ENCODE measurements at places on chromosomes 1 and 21.

GRCh38 chr21:17679002-17679600 lies 66.4 kb upstream of the BTG3 start:
- DNase-seq = peak; percentile 22

DNA sequence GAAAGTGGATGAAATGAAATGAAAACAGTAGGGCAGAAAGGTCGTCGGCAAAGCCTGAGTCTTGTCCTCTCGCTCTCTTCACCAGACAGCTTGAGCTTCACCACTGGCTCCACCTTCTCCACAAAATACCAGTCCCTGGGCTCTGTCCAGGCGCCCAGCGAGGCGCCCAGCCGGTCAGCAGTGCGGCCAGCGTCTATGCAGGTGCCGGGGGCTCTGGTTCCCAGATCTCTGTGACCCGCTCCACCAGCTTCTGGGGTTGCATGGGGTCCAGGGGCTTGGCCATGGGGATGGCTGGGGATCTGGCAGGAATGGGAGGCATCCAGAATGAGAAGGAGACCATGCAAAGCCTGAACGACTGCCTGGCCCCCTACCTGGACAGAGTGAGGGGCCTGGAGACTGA lies 600.5 kb upstream of the ZP4 start:
- no peak for DNase-seq

DNA sequence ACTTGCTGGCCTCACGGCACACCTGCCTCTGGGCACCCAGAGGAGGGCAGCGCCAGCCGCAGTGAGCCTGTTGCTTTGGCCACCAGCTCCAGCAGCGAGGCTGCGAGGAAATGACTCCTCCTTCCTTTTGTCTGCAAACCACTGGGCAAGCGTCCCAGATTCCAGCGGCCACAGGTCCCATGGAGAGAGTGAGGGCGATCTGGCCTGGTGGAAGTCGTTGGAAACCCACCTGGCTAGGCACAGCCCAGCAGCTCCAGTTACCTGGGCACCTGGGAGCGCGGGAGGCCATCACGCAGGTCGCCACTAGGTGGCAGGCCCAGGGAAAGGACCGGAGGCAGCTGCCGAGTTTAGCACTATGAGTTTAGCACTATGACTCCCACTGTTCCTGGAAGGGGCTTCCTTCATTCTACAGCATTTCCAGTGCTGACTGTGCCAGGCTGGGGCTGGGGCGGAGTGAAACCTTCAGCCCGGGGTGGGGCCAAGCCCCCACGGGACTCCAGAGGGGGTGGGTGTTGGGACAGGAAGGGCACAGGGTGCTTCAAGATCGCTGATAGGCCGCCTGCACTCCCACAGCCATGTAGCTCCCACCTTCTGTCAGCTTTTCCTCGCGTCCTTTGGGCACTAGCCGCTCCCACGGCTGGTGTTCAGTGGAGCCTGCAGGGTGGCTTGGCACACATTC lies 1.1 kb upstream of the ESPN start:
- DNase-seq = peak; percentile 58

- DNase-seq = no peak
Observed at GRCh38 chr1:220432408-220432807, 95.5 kb upstream of the MARK1 start.

DNA sequence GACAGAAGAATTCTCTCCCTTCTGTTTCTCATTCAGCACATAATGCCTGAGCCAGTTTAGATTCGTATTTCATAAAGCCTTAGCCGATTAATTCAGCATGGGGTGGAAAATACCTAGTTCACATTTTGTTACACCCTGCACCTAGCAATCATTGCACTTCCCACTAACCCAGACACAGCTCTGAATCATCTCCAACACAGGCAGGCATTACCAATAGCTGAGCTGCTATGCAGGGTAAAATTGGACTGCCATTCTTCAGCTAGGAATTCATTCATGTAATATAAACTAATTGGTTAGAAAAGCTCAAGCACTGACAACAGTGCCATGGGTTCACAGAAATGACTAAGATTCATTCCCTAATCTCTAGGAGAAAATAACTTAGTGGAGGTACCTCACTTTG lies 26.9 kb upstream of the NKAIN1 start:
- DNase-seq = no peak

DNA sequence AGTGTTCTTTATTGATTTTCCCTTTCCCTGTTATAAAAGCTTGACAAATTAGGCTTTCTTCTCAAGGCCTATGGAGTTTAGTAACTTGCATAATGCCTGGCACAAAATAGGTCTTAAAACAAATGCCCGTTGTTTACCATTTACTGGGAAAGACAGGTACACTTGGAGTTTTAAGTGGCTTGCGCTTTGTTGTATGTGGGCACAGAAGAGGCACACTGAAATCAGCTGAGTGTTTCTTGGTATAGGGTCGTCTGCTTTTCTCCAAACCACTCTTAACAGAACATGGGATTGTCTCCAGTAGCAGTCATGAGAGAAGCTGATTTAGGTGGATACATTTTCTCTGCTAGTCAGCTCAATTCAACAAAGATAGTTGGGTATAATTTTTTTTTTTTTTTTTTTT lies 132.5 kb downstream of the SYT14 start:
- DNase-seq = no peak

- no peak for DNase-seq
Observed at GRCh38 chr1:202249846-202250245, 56.2 kb downstream of the LGR6 start.

DNA sequence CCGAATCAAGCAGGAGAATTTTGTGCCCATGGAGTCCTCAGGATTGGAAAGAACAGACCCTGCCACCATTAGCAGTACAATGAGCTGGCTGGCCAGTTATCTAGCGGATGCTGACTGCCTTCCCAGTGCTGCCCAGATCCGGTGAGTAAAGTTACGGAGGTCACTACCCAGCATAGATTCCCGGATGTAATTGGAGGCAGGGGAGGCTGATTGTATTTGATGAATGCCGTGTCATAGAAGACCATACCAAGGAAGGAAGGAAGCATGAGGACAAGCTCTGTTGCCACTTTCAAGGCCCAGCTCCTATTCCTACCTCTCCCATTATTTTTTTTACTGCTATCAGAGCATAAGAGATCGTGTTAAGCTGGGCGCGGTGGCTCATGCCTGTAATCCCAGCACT lies 26.2 kb upstream of the VAMP3 start:
- DNase-seq = no peak

GRCh38 chr1:42844592-42845140 lies 1.7 kb upstream of the ZNF691 start:
- no peak for DNase-seq

GRCh38 chr1:88399690-88400089 lies 284.4 kb upstream of the PKN2 start:
- DNase-seq = peak; percentile 27

DNA sequence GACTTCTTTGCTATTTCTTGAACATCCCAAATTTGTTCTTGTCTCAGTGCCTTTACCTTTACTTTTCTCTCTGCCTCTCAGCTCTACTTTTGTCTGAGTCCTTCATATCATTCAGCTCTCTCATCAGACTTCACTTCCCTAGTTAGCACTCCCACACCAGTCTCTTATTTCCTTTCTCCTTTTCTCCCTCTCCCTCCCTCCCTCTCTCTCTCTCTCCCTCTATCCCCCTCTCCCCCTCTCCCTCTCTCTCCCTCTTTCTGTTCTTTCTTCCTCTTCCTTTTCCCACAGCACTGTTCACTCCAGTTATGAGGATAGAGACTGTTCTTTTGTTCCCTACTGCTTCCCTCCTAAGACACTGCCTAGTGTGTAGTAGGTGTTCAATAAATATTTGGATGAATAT lies 154.9 kb downstream of the MAST2 start:
- no peak for DNase-seq

- DNase-seq = no peak
Observed at GRCh38 chr1:2314273-2314802, 77.0 kb downstream of the MORN1 start.

- DNase-seq = no peak
Observed at GRCh38 chr1:20198918-20199317, 12.6 kb upstream of the PLA2G2C start.

DNA sequence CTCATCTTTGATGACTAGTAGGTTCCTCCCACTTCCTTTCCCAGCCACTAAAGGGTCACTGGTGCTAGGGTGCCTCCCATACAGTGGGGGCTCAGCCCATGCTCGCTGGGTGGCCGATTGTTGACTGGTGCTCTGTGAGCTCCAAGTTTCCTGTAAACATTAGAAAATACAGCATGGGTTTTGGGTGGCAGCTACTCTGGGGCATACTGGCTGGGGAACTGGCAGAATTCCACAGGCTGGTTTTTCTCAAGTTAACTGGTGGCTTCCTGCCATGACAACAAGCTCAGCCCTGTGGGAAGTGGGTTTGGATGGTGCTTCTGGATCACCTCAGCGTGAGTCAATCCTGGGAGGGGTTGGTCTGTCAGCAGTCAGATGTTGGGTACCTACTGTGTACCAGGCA lies 28.7 kb upstream of the CRNN start:
- DNase-seq = no peak

DNA sequence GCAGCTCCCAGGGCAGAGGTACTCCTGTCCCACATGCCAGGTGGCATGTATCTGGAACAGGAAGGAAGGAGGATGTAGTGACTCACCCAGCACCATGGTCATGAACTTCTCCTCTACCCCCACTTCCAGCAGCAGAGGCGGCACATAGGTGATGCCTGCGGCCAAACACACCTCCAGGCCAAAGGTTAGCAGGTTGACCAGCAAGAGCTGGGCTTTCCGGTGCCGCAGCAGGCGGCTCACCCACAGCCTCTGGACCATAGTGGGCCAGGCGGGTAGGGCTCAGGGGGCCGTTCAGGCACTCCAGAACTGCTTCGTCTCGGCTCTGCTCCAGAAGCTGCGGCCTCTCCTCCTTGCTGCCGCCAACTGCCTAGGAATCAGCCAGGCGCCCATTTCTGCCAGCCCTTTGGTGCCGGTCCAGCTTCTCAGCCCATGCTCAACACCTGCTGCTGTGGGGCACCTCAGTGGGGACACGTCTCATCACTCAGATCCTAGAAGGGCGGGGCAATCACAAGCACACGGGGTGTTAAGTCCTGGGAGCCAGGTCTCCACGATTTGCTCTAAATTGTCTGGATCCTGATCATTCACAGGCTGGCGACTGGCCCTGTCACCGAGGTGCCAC lies 15.8 kb downstream of the SLC45A3 start:
- DNase-seq = no peak

DNA sequence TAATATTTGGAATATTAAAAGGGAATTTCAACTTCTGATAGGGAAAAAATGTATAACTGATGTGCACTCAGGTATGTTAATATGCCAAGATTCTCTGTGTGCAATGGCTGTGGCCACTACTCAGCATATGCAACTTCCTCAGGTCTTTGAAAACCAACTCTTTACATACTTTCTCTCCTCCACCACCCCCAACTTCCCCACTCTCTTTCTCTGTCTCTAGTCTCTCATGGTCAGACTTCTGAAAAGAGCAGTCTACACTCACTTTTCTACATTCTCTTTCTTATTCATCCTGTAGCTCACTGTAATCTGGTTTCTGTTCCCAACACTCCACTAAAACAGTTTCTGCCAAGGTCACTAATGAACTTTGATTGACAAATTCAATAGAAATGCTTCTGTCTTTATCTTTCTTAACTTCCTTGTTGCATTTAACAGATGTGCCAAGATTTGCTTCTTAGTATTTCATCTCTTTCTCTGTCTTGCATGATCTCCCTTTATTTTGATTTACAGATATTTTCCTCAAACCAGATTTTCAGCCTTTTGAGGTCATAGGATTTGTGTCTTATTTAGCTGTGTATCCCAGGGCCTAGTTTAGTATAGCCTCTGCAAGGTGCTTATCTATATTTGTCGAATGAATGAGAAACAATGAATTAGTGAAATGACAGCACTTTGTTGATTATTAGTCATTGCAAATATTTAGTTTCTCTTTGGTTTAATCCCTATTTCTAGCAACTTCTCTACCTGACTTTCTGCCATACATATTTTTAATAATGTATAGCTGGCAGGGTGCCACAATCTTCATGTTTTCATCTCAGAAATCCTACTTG lies 168.9 kb downstream of the LMO4 start:
- DNase-seq = no peak

DNA sequence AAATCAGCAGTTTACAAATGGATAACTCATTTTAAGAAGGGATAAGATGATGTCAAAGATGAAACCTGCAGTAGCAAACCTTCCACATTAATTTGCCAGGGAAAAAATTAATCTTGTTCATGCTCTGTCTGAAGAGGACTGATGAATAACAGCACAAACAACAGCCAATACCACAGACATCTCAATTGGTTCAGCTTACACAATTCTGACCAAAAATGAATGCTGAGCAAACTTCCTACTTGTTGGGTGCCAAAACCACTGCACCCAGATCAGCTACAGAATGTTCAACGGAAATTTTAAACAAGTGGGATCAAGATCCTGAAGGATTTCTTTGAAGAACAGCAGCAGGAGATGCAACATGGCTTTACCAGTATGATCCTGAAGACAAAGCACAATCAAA lies 98.3 kb downstream of the COQ8A start:
- DNase-seq = no peak

GRCh38 chr1:116170721-116171589 lies 59.8 kb downstream of the MAB21L3 start:
- no peak for DNase-seq

GRCh38 chr1:12343823-12344487 lies 114.1 kb downstream of the VPS13D start:
- DNase-seq = no peak

DNA sequence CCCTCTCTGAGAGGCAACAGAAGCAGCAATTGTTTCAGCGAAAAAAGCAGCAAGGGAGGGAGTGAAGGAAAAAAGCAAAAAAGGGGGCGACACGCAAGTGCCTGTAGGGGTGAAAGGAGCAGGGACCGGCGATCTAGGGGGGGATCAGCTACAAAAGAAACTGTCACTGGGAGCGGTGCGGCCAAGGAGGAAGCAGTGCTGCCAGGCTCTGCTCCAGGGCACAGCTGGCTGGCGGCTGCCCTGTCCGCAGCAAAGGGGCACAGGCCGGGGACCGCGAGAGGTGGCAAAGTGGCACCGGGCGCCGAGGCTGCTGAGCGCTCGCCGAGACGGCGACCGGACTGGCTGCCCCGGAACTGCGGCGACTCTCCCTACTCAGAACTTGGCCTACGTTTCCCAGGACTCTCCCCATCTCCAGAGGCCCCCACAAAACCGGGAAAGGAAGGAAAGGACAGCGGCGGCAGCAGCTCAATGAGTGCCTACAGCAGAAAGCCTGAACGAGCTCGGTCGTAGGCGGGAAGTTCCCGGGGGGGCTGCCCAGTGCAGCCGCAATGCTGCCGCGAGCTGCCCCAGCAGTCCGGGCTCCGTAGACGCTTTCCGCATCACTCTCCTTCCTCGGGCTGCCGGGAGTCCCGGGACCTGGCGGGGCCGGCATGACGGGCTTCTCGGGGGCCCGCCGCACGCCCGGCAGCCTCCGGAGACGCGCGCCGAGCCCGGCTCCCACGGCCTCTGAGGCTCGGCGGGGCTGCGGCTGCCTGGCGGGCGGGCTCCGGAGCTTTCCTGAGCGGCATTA lies 1.0 kb upstream of the CDKN2C start:
- peak; percentile 79 for DNase-seq

- no peak for DNase-seq
Observed at GRCh38 chr1:163844459-163844858, 522.7 kb downstream of the NUF2 start.

GRCh38 chr1:24643363-24644099 lies 429 bp downstream of the SRRM1 start:
- no peak for DNase-seq

DNA sequence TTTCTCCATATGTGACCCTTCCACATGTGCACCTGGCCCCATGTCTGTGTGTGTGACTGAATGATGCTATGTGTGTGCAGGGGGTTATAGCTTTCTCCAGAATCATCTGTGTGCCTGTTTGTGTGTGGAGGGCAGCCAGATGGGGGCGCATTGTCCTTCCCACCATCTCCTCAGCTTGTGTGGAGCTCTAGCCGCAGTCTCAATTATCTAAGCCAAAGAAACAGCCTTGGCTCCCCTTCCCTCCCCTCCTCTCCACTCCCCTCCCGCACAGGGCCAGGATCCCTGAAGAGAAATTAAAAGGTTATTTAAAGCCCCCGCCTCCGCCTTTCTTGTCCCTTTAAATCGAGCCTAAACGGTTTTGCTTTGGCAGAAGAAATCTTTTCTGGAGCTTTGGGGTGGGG lies 1.8 kb upstream of the DMBX1 start:
- no peak for DNase-seq
